ENCODE measurements at places on chromosomes 1 and 21.

- DNase-seq, result no peak
These were observed 165.0 kb upstream of the EDN2 start for GRCh38 chr1:41649396-41650027.

GRCh38 chr1:235006132-235006721, 122.4 kb downstream of the TOMM20 start:
- DNase-seq, result no peak

GRCh38 chr1:171883849-171884248, 42.6 kb downstream of the DNM3 start:
- DNase-seq, result no peak

DNA sequence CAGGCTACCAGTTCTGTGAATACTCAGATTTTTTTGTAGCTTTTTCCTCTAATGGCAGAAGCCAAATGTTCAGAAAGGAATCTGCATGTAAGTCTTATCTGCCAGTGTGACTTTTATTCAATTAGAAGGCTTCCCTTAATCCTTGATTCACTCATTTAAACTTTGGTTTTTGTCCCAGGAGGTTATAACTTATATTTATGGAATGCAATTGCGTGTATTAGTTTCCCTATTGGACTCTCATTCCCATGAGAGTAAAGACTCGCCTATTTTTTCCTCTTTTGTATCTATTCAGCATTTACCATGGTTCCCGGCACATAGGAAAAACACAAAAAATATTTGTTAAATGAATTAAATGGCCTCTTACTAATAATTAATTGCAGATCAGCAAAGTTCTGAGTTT, 3.5 kb downstream of the NTMT2 start:
- DNase-seq, result no peak

GRCh38 chr1:159291424-159291823, 10.7 kb upstream of the FCER1A start:
- DNase-seq, result no peak

GRCh38 chr1:46616277-46617107, at the start of gene MOB3C:
MOB3C (minus strand) TSS chr1:46616811; CDS start chr1:46613321, 3,490 bp downstream.
- DNase-seq, result peak; percentile 52

DNA sequence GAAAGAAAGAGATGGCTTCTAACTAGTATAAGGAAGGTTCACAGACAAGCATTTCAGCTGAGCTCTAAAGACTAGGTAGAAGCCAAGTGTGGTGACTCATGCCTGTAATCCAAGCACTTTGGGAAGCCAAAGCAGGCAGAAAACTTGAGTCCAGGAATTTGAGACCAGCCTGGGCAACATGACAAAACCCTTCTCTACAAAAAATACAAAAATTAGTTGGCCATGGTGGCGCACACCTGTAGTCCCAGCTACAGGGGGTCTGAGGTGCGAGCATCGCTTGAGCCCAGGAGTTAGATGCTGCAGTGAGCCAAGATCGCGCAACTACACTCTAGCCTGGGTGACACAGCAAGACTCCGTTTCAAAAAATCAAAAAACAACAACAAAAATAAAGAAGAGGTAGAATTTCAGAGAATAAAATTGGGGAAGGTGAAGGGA, 27.8 kb downstream of the FBXO42 start:
- peak; percentile 58 for DNase-seq

GRCh38 chr1:208892147-208892546, 648.0 kb upstream of the PLXNA2 start:
- DNase-seq, result no peak

DNA sequence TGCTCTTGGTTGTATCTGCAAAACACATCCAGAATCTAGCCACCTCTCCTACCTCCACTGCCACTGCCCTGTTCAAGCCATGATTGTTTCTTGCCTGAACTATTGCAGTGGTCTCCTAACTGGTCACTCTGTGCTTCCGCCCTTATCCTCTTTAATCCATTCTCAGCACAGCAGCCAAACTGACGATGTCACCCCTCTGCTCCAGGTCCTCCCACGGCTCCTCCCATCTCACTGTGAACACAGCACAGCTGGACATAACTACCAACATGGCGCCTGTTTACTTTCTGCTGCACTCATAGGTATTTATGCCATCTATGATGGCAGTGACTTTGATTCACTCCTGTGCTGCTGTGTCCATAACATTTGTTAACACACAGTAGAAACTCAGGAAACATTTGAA, 406.7 kb downstream of the DISC1 start:
- DNase-seq, result no peak

DNA sequence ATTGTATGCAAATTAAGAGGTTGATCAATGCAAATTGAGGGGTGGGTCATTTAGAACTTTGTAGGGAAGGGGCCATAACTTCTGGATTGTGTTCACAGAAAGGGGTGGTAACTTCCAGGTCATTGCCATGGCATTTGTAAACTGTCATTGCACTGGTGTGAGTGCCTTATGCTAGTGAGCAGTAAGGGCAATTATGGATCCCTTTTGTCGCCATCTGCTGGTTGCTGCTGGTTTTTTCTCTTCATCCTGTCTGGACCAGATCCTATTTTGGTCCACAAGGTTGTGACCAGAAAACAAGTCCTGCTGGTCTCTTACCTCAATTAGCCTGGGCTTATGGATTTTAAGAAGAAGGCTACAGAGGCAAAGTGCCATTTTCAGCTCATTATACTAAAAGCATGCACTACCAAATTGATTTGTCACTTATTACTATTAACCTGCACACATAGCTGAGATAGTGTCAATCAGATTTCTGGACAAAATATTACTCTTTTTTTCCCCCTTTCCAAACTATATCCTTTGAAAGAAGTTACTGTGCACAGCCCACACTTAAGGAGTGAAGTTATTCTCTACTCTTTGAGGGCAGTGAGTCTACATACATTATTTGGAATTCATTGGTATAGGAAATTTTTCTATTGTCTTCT, 196.2 kb downstream of the ZC3H11B start:
- DNase-seq, result no peak

GRCh38 chr1:15249081-15249480, 2.1 kb downstream of the FHAD1 start:
- no peak for DNase-seq

DNA sequence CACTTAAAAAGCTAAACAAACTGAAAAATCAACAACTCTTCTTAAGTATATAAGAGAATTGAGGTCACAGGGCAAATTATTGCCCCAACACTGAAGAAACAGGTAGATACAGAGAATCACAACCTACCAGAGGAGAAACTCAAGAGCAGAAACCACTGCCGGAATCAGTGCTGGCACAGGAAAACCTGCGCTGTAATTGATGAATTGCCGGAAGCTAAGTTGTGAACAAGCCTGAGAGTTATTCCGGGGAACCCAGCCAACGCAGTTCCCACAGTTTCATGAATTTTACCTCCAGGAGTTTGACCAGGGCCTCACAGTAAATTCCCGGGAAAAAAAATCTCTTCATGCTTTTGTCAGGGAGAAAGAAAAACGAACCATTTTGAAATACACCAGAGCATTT, 657.1 kb upstream of the BRINP3 start:
- no peak for DNase-seq

- DNase-seq, result no peak
These were observed 1135.9 kb downstream of the KCNT2 start for GRCh38 chr1:195472291-195472690.

- DNase-seq, result no peak
These were observed 75.4 kb downstream of the DPT start for GRCh38 chr1:168653567-168653966.

DNA sequence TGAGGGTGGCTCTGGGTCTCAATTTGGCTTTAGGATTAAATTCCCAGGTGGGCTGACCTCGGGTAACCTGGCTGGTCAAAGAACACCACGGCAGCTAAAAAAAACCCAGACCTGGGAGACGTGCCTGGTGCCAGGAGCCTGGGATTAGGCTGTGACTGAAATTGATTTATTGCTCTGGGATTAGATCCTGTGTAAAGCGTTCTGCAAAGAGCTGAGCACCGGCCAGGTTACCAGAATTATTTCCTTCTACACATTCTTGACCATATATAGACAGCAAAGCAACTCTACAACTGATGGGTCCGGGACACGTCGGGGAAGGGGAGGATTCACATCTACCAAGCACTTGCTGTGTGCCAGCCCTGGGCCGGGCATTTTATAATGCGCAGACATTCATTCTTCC, 45.2 kb downstream of the TMCO4 start:
- DNase-seq, result no peak

DNA sequence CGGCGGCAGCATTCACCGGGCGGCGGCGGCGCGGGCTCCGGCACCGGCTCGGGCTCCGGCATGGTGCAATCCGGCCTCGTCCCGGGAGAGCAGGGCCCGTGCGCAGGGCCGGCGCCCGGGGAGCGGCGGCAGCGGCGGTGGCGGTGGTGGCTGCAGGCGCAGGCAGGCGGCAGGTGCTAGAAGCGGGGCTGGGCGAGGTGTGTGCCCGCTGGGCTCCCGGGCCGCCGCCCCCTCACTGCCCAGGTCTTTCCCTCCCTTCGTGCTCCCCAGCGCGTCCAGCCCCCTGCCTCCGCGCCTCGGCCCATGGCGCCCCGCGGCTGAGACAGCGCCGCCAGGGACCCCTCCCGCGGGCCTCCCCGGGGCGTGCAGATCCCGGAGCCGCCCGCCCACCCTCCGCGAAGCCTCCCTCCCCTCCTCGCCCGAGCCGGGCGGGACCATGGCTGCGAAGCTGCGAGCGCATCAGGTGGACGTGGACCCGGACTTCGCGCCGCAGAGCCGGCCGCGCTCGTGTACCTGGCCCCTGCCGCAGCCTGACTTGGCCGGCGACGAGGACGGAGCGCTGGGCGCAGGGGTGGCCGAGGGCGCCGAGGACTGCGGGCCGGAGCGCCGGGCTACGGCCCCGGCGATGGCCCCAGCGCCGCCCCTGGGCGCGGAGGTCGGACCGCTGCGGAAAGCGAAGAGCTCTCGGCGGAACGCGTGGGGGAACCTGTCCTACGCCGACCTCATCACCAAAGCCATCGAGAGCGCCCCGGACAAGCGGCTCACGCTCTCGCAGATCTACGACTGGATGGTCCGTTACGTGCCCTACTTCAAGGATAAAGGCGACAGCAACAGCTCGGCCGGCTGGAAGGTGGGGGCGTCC, 492 bp downstream of the FOXO6 start:
- no peak for DNase-seq

DNA sequence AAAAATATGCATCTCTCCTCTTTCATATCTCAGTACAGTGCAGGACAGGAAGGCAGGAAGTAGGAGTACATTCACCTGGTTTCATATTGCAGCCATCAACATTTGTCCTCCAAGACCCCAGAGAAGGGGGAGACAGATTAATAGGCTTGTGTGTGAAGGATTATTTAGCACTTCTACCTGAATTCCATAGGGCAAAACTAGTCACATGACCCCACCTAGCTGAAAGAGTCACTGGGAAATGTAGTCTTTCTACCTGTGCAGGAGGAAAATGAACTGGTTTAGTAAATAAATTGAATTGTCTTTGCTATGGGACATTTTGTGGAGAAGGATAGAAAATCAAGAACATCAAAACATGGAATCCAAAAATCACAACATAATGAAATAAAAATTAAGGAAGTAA, 13.9 kb upstream of the TRIM33 start:
- DNase-seq, result no peak

DNA sequence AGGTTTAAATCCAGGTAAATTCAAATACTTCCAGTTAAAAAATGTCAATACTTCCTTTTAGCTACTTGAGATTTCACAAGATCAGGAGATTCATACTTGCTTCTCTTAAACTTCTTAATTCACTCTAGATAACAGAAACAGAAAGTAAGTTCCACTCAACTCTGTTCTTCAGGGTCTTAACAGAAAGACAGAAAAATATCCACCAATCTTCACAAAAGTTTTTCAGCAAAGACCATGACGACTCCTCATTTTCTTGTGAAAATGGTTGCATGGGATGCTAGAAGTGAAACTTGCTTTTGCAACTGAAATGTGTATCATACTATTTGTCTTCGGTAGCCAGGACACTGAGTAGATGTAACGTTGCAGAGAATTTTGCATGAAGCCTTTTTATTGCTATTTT, 12.3 kb upstream of the LRRC8C start:
- no peak for DNase-seq

DNA sequence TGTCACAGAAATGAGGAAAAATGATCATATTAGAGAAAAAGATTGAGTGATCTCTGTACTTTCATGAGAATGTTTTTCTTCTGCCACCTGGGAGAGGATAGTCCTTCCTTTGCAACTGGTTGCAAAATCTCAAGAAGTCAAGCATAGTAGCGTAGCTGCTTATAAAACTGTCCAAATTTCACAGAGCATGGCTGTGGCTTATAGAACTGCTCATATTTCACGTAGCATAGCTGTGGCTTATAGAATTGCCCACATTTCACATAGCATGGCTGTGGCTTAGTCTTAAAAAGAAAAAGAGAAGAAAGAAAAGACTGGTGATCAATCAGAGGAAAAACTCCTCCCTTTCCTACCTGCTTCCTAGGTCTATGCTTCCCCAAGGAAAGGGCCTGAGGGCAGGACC, 329.5 kb downstream of the SIPA1L2 start:
- no peak for DNase-seq

- DNase-seq, result no peak
These were observed 626 bp upstream of the HLCS start for GRCh38 chr21:36966821-36967768.

GRCh38 chr1:234605983-234606783, 3.8 kb downstream of the IRF2BP2 start:
- DNase-seq, result no peak

- no peak for DNase-seq
These were observed 47.8 kb downstream of the WNT9A start for GRCh38 chr1:227899820-227900449.

- DNase-seq, result no peak
These were observed 20.8 kb upstream of the SCYL3 start for GRCh38 chr1:169914531-169914930.

GRCh38 chr21:29656504-29657239, 283.1 kb downstream of the GRIK1 start:
- peak; percentile 32 for DNase-seq

DNA sequence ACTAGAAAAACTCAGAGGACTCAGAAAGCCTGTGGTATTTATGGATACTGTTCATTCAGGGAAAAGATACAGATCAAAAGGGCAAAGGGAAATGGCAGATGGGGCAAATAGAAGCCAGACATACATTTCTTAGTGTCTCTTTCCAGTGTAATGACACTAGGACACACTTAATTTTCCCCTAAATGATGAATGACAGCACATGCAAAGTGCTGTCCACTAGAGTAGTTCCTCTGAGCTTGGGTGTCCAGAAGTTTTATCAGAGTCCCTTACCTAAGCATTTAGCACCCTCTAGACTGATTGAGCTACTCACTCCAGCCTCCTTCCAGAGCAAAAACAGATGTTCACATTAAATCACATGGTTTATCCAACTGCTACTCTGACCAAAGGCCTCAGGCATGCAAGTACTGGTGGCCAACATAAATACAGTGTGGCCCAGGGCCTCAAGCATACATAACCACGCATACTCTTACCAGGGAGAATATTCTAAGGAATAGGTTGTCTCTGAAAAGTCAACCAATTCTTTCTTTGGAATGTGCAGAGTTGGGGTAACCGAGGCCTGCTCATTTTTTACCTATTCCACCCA, 166.9 kb downstream of the NCAM2 start:
- DNase-seq, result peak; percentile 77

- DNase-seq, result peak; percentile 54
These were observed 6.2 kb downstream of the RASSF5 start for GRCh38 chr1:206513312-206514111.

Data from GM04503 (cell line).